ENCODE measurements at places on chromosomes 16 and 17.
A peak's percentile ranks its signal among the peaks of the same experiment; 100 is the strongest.

DNA sequence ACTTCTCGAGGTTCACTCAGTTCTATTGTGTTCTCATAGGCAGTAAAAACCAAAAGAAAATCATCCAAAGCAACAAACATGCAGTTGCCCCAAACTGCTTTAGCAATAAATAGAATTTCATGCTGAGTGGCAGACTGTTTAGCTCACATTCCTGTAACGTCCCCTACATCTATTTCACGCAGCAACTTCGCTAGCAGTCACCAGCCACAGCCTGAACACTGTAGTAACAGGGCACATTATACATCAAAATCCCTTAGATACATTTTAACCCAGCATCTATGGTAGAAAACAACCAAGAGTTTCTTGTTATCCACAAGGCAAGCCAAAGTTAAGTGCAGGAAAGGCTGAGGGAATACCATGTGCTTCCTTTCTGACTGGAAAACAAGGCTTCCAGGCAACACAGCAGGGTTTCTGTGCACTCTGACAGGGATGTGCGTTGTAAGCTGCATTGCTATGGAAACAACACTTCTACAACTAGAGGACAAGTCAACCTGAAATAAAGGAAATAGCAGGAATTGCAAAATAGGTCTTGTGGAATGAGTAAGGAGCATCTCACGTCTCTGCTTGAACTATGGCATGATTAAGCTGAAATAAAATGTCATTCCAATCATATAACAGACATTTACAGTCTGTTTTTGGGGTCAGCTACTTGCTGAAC lies 55.4 kb downstream of the CFDP1 start:
- DNase-seq, result peak; percentile 86

- DNase-seq, result no peak
These were observed 23.5 kb upstream of the RPL13 start for GRCh38 chr16:89536886-89537548.

DNA sequence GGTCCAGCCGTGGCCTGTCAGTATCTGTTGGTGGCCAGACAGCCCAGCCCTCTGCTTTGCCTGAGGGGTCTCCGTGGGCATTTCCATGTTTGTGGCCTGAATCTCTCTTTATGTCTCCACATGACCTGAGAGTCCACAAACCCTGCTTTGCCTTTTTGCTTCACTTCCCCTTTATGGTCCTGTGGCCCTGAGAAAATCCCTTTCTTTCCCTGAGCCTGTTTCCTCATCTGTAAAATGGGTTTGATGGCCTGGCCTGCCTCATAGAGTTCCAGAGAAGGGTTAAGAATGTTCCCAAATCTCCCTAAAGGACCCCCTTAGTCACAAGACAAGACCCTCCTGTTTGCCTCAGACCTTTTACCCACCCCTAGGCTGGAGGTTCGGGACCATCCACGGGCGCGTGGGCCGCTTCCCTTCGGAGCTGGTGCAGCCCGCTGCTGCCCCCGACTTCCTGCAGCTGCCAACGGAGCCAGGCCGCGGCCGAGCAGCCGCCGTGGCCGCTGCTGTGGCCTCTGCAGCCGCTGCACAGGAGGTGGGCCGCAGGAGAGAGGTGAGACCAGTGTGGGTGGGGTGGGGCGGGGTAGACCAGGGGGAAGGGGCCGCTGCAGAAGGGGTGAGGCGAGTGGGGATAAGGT lies 26.2 kb upstream of the ALKBH5 start:
- DNase-seq, result no peak

DNA sequence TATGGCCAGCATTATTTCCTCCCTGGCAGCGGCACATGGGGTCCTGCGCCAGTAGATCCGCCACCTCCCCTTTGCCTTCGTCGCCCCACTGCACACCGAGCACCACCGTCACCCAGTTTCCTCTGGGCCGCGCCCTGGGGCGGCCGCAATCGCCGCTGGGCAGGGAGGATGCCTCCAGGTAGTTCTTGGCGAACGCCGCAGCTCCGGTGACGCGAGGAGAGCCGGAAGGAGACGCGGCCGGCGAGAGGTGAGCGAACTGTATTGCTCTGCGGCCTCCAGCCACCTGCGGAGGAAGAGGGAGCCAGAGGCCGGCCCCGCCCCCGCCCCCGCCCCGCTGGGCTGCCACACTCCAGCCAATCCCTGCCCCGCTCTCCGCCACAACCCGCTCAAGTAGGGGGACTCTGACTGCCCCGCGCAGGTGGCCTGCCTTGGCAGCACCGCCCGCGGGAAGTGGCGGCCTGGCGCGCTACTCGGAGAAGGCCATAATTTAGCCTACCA lies 11.8 kb upstream of the SLFN13 start:
- DNase-seq, result no peak

- DNase-seq, result no peak
These were observed 8.8 kb downstream of the NFATC3 start for GRCh38 chr16:68093816-68094613.

DNA sequence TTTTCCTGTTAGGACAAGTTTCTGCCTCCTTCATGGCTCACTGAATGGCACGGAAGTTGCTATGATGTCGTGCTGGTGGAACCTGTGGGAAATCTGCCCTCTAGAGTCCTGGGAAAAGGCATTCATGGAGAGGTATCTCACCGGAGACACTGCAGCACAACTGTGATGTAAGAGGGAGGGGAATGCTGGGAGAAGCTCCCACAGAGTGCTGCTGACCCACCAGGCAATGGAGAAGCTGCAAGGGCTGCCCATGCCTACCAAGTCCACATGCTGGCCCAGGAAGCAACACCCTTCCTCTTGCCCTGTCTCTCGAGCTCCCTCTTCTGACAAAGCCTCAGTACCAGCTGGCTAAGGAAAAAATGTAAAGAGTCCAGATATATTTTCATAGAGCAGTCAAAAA lies 45.2 kb upstream of the SLC5A11 start:
- no peak for DNase-seq

DNA sequence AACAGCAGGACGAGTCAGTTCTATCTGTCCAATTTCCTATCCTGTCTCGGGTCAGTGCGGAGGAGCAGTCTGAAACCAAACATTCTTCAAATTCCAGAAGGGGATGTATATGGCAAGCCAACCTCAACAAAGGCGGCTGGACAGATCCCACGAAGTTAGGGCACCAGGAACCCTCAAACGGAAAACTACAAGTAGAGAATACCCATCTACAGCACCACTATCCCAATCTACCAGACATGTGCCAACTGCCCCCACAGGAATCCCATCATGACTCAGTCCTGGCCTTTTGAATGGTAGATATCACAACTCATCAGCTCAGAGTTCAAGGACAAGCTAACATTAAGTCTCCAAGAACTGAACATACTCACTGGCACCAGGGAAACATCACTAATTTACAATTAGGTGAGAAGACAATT lies 2.3 kb downstream of the NAT9 start:
- no peak for DNase-seq

- DNase-seq, result peak; percentile 48
These were observed 18.8 kb downstream of the PCTP start for GRCh38 chr17:55769625-55770000.

GRCh38 chr16:87595712-87596111 lies 6.6 kb upstream of the JPH3 start:
- DNase-seq, result no peak
